ENCODE measurements at places on chromosomes 16 and 17. TPM values are rescaled to one million over a fixed set of nuclear protein-coding genes. Genes with fewer than 3 reads are reported as not detected.

The SEZ6 gene
- total RNA-seq = not detected

The NDE1 gene
- total RNA-seq = 36.5 TPM

The PIRT gene
- 0.82 TPM for total RNA-seq

The CCL3 gene
- 2.8 TPM for total RNA-seq

The CAMKK1 gene
- 6.1 TPM for total RNA-seq

The MYOCD gene
- total RNA-seq = 6.9 TPM

The SEZ6L2 gene
- total RNA-seq = 4.7 TPM

Data from tongue (tissue), 3 donors.